Peyer's patch (tissue), 4 donors: ENCODE measurements at places on chromosomes 2 and 18. TPM values are rescaled to one million over a fixed set of nuclear protein-coding genes. Genes with fewer than 3 reads are reported as not detected.

Gene CNNM3
- total RNA-seq: 55.6 TPM

Gene RESP18
- total RNA-seq: not detected

GRCh38 chr2:73297586-73297985 lies 4.2 kb upstream of the EGR4 start:
- DNase-seq: no peak
- H3K27me3 ChIP-seq: peaks cover 14% of the 10 kb centered on the region
- H3K27ac ChIP-seq: no peak overlapping the region
- peaks cover 10% of the 10 kb centered on the region for H3K4me1 ChIP-seq
- no peak overlapping the region for H3K4me3 ChIP-seq

Gene DLGAP1
- 1.6 TPM for total RNA-seq
